BE2C (cell line): ENCODE measurements at places on chromosomes 1 and 21.
A peak's percentile ranks its signal among the peaks of the same experiment; 100 is the strongest.

GRCh38 chr1:102733491-102734236 is 374.7 kb downstream of the COL11A1 start:
- DNase-seq = no peak

DNA sequence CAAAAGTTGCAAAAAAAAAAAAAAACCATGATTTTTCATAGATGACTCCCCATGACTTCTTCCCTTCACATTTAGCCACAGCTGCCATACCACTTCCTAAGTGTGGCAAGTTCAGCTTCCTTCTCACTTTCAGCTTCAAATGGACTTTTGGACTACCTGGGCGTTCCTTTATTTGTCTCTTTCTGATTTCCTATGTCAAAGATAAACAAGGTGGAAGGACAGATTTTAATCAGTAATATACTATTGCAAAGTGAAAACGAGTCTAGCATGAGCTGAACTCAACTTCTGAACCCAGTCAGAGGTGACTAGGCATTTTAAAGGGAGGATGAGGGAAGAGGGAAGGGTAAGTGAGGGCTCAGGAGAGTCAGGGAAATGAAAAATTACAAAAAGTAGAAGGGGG is 14.4 kb upstream of the SCCPDH start:
- DNase-seq = no peak

- no peak for DNase-seq
Observed at GRCh38 chr21:32768530-32768929, 3.0 kb downstream of the PAXBP1 start.

- no peak for DNase-seq
Observed at GRCh38 chr1:31549809-31550620, 26.3 kb upstream of the TINAGL1 start.

DNA sequence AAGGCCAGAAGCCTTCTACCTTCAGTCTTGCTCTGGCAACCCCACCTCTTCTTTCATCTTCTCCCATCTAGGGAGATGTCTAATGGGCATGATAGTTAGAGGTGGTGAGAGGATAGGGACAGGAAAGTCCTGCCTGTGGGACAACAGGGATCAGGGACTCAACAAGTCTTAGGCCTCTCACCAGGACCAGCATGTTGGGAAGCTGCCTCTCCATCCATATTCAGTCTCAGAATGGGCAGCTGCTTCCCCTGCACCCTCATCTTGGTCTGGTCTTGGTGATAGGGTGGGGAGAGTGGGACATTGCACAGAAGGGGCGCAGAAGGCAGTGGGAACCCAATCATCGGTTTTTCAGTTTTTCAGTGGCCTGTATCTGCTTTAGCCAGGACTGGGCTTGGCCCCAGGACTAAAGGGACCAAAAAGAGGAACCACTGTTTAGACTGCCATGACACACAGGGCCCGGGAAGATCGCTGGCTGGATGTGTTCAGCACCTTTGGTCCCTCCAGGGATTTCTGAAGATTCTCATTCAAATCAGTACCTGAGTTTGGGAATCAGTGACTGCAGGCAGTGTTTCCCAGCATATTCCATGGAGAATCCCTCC is 12.7 kb downstream of the RHEX start:
- no peak for DNase-seq

- no peak for DNase-seq
Observed at GRCh38 chr1:88985692-88986091, 6.7 kb downstream of the KYAT3 start.

GRCh38 chr1:31163866-31164265 is 75.8 kb downstream of the NKAIN1 start:
- no peak for DNase-seq

DNA sequence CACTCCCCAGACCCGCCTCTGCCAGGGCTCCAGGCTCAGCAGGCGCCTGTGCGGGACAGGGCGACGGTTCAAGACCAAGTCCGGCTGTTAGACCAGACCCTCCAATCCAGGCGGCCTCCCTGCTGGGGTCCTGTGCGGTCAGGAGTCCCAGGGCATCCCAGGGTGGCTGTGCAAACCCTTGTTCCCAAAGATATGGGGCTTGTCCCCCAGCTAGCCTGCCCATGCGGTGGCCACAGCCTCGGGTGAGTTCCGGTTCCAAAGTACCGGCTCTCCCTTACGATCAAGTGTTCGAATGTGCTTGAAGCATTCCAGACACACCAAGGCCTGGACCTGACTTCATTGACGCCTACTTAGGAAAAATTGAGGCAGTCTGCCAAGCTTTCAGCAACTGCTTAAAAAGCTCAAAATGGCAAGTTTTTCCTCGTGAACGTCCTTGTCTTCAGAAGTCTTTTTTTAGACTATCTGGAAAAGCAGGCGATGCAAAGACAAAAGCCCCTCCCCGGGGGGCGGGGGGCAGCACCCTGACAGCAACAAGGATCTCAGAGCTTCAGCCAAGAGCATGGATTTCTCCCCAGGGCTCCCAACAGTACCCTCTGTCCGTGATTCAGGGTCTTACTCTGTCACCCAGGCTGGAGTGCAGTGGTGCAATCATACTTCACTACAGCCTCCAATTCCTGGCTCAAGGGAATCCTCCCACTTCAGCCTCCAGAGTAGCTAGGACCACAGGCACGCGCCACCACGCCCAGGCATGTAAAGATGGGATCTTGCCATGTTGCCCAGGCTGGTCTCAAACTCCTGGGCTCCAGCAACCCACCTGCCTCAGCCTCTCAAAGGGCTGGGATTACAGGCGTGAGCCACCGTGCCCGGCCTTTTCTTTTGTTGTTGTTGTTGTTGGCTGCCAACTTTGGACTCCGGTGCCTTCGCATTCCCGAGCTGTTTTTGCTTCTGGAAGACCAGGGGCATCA is 2.3 kb downstream of the FAAP20 start:
- no peak for DNase-seq

DNA sequence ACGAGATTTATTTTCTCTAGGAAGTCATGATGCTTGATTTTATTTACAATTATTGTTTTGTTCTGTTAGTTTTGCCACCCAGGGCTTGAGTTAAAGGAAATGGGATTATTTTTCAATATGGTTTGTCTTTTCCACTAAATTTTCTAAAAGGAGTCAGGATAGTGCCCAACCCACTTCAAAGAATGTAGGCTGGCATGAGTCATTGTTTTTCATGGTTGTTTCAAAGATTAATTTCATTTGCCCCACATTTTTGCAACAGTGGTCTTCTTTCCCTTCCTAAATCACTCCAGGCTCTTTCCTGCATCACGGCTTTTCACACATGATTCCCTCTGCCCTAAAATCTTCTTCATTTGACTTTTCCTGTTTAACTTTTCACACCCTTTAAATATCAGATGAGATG is 2.5 kb downstream of the SLAMF6 start:
- DNase-seq = no peak

DNA sequence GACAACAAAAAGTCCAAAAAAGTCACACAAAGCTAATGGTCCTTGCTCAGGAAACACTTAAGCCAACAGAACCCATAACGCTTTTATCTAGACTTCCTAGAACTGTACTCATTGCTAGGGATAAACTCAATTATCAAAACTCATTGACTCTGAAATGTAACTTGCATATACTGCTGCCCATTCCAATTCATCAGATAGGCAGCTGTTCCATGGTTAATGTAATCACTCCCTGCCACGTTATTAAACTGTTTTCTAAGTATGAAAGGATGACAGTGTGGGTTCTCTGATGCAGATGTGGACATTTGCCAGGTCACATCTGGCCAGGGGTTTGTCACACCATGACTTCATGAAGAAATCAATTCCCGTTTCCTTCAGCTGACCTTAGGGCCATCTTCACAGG is 30.3 kb upstream of the DNAJC11 start:
- peak; percentile 10 for DNase-seq

- DNase-seq = no peak
Observed at GRCh38 chr1:34406833-34407539, 230.3 kb downstream of the C1orf94 start.

DNA sequence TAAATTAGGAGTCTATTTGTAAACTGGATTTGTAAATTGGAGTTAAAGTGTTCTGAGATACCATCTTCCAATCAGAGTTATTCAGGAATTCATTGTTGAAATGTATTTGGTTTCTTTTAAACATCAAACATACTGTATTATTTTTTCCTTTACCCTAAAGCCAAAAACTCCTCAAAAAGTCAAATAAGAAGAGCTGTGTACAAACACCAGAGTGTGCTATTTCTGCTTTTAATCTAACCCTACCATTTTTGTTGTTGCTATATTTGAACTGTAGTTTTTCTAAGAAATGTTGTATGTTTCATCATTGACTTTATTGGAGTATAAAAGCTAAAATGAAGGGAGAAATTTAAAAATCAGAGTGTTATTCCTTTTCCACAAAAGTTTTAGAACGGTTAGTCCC is 35.8 kb downstream of the SLC30A7 start:
- no peak for DNase-seq

- no peak for DNase-seq
Observed at GRCh38 chr1:181064011-181064623, 24.4 kb upstream of the IER5 start.

- no peak for DNase-seq
Observed at GRCh38 chr1:244369256-244370057, 82.3 kb downstream of the ADSS2 start.
